ENCODE measurements at places on chromosomes 5 and 9.

DNA sequence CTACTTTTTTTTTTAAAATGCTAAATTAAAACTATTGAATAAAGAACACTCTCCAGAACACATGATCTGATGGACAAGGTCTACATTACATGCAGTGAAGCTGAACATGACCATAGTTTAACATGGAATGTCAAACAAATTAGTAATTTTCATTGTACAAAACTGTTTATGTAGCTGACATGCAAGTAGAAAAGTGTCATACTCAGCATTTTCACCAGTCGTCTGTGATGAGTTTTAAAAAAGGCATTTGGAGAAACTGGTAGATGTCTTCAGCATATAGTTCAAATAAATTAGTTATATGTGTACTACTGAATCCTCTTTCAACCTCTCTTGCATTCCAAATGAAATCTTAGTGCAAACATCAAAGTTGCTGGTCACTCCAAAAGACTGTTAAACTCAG is 301.9 kb downstream of the FER start:
- DNase-seq, result no peak

DNA sequence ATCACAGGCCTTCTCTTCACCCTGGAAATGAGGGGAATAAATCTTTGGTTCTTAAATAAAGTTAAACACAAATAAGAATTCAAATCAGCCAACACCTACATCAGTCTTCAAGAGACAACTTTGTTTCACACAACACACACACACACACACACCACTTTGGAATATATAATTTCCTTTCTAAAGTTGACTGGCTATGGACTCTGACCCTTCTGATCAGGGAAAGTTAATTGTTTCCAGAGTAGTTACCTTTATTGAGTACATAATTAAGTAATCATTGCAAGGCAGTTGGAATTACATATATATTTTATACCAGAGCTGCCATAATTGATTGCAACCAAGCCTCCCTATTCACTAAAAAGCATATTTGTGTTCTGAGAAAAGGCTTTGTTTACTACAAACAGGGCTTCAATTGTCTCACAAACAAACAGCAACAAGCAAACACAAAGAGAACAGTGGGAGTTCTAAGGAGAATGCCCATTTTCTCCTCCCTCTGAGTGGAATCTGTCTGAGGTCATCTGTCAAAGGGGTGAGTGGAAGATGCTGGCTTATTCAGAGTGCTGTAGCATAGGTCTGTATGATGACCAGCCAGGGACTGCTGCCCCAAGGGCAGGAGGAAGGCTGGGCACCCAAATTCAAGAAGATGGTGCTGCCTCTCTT is 136.6 kb downstream of the SEMA6A start:
- no peak for DNase-seq

GRCh38 chr9:93265301-93265971 is 81.5 kb downstream of the WNK2 start:
- DNase-seq, result no peak

DNA sequence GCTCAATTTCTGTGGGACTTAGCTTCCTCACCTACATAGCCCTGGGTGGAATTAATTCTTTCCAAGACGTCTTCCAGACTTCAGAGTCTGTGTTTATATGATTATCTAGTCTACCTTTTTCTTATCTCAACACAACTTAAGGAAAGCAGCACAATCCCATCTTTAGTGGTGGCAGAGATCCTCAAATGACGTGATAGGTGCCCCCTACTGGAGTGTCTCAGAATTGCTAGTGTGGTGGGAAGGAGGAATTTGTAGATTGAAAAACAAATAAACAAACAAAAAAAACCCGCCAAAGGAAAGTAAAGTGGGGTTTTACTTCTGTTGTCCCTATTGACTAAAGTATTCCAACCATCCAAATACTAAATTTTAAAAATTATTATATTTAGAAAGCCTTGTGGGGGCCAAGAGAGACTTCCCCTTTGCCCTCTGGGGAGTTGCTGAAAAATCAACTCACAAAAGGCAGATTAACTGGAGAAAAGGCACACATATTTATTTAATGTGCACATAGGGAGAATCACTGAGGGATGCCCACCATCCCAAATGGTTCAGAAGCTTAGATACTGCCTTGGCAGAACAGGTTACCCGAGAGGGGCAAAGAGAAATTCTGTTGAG is 283.3 kb downstream of the TMEM167A start:
- peak; percentile 53 for DNase-seq

DNA sequence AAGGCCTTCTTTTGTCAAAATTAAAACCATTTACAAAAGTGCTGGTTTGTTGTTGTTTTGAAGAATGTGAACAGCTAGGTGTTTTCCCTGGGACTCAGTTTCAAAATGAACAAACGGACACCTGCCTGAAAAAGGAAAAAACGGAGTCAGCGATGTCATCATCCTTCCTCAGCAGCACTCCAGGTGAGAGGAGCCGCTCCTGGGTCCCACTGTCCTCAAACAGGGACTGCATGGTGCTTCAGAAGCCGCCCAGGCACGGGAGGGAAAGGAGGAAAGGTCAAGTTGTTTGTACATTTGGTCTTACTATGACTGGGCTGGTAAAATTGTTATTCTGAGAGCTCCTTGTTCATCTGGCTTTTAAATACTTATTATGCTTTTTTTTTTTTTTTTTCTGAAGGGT is 69.0 kb upstream of the ZSWIM6 start:
- no peak for DNase-seq

All from activated CD4-positive, alpha-beta T cell treated with anti-CD3 and anti-CD28 coated beads, Interleukin-2, Interleukin-6, amounts not matched to agents 100 ng/mL and 50 ng/mL, durations not matched to agents 16 hours and 8 hours (primary cell).